Stimulated activated CD4-positive, alpha-beta T cell treated with anti-CD3 and anti-CD28 coated beads, Interleukin-4, amount 100 ng/mL, for 4 hours (primary cell): ENCODE measurements at places on chromosomes 13 and 19.

- peak; percentile 47 for DNase-seq
Measured at GRCh38 chr19:46753420-46754155, 7.3 kb upstream of the STRN4 start.

DNA sequence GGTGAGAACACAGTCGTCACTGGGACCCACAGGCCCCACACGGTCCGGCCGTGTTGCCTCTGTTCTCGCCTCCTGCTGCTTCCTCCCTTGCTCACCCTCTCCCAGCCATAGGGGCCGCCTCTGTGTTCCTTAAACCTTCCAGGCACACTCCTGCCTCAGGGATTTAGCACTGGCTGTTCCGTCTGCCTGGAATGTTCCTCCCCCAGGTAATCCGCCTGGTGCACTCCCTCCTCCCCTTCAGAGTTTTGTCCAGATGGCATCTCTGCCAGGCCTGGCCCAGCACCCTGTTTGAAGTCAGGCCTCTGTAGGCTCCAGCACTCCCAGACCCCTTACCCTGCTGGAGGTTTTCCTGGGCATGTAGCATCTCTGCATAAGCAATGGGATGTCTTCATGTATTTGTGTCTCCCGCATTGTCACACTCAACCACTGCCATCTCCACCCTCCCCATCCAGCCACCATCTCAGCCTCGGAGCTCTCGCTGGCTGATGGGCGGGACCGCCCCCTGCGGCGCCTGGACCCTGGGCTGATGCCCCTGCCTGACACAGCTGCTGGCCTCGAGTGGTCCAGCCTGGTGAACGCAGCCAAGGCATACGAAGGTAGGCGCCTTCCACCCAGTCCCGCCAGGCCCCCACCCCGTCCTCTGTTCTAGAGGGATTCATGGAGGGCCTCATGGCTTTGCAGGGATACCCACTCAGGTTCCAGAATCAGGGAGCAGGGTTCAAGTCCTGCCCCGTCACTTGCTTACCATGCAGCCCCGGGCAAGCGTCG is 25.9 kb downstream of the DPF1 start:
- DNase-seq: no peak

DNA sequence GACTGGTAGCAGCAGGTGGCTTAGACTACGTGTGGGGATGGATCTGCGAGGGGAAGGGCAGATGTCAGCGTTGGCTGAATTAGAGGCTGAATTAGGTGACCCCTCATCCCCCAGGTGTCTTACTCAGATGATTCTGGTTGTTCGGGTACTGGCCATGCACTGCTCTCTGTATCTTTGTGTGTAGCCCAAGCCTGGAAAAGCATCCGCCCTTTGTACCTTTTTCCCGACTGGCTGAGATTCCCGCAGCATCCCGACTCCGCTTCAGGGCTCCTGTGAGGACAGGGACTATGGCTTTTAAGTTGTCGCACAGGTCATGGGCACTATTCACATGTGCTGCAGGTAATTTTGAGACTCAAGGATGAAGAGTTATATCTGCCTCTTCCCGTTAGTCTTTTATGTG is 7.2 kb downstream of the TFDP1 start:
- DNase-seq: no peak

GRCh38 chr13:86438034-86438433 is 638.8 kb upstream of the SLITRK6 start:
- no peak for DNase-seq

DNA sequence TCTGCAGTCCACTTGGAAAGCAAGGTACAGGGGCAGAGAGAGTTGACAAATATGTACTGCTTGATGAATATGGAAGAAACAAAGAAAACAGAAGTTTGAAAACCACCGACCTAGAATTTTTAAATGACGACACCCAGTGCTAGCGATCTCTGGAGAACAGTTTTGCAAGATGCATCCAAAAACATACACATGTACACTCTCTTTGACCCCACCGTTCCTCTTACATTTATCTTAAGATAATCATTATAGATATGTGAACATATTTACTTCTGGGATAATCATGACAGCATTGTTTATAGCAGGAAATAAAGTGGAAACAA is 40.8 kb upstream of the IGSF23 start:
- DNase-seq: no peak

DNA sequence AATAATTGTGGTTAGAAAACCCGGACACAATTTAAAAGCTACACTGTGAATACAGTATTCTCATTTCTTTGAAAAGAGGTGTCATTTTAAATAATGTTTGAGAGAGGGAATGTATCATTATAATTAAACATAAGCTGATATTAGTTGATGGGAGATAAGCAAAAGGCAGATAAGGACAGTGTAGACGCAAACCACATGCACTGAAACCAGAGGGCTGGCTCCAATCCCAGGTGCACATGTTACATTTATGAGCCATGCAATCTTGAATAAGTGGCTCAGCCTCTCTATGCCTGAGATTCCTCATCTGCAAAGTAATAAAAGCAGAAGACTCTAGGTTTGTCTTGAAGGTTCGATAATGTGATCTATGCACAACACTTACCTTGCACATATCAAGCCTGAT is 238.7 kb downstream of the EFNB2 start:
- DNase-seq: no peak

GRCh38 chr13:25933520-25933919 is 118.3 kb downstream of the SHISA2 start:
- DNase-seq: no peak

DNA sequence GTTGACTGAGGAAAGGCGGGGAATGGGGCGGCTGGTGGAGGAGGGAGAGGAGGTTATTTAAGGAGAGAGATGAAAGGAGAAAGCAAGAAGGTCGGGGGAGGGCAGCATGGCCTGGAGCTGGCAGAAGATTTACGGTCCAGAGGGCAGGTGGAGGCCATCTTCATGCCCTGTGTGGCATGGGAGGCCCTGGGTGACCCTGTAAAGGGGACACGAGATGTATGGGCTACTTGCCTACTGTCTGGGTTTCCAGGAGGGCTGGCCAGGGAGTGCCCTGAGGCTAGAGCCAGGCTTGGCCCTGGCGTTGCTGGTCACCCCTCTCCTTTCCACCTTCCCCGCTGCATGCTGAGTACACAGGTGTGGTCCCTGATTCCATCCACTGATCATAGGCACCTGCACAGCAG is 6.1 kb downstream of the WTIP start:
- DNase-seq: no peak
